H7 (cell line): ENCODE measurements at places on chromosomes 12 and 14. TPM values are rescaled to one million over a fixed set of nuclear protein-coding genes. Genes with fewer than 3 reads are reported as not detected.

The ACSS3 gene
- total RNA-seq: 15.3 and 18.3 TPM in 2 replicates

The MIP gene
- total RNA-seq: not detected in 2 replicates

The AVPR1A gene
- total RNA-seq: 0.03 TPM in 1 of 2 replicates, not detected in the other

The CD4 gene
- total RNA-seq: 0.66 and 0.81 TPM in 2 replicates

The SLC22A17 gene
- total RNA-seq: 32.9 and 37.2 TPM in 2 replicates

GRCh38 chr12:16949371-16949770 lies 343.4 kb upstream of the LMO3 start:
- no peak for DNase-seq

- peak; percentile 65 for DNase-seq
These were observed 24.0 kb downstream of the CCDC38 start for GRCh38 chr12:95918194-95918993.

- no peak for DNase-seq
These were observed 186.8 kb downstream of the FUT8 start for GRCh38 chr14:65599375-65599774.

DNA sequence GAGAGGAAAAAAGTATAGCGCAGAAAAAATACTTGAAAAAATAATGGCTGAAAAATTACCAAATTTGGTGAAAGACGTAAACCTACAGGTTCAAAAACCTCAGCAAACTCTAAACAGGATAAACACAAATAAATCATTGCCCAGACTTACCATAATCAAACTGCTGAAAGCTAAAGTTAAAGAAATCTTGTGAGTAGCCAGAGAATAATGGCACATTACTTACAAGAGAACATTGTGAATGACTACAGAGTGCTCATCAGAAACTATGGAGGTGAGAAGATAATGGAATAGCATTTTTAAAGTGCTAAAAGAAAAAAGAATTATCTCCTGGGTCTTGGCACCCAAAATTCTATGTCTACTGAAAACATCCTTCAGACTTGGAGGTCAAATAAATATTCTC lies 36.0 kb downstream of the ATF1 start:
- no peak for DNase-seq

DNA sequence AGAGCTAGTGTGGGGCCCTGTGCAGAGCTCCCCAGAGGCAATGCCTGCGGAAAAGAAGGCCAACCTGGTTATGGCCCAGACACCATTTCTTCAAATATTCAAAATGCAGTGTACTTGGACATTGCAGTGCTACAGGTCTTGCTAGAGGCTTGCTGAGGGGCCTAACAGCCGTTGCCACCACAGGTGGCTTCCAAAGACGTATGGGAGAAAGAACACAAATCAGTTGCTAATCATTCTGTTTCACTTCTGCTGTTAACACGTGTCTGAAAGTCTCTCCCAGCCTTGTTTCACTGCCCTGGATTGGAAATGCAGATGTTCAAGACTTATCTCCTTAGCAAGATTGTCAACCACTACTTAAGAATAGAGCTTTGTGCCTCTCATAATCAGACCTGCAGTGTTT lies 925.9 kb downstream of the GALC start:
- DNase-seq: no peak

DNA sequence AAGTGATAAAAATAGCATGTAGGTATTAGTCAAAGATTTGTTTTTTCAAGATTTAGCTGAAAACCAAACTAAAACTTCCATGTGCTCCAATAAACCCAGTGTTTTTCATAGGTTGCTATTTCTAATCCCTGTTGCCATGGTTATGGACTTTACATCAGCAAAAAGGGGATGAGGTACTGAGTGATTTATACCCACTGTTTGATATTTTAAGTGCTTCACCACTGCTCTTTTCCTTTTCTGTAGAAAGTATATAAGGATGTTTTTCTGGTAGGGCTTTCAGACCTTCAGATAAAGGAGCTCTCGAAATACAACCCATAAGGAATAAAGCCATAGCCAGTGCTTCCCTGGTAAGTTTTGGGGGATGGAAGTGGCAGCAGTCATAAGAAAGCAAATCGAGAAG lies at the start of gene OTOGL:
TSS of gene OTOGL (plus strand) at position 279 of the 400 bp plus-strand sequence. CDS start 109,895 bp downstream, outside the sequence.
- DNase-seq: no peak

DNA sequence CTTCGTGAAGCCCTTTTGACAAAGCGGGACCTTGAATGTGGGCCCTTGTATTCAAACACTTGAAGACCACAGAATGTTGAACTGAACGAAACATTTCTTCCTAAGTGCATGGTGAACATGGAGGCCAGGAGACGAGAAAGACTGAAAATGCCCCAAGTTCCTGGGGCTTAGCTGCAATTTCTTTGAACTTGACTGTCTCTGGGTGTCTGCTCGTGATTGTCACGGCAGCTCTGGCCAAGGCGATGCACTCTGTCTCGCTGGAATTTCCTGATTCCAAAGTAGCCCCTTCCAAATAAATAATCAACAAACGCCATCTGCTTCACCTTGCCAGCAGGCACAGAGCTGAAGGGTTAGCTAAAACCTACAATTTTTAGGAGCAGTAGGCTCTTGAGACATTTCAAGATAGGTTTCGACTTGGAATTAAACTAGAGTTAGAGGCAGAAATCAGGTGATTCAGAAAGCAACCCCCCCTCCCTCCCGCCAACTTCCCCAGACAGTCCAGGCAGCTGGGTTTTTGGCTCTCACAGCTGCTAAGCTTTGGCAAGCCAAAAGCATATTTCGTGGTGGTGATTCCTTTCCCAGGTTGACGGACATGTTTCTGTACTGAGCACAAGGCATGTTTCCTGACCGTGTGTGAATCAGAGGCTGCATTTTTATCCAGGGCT lies 13.5 kb upstream of the IRF2BPL start:
- DNase-seq: no peak

DNA sequence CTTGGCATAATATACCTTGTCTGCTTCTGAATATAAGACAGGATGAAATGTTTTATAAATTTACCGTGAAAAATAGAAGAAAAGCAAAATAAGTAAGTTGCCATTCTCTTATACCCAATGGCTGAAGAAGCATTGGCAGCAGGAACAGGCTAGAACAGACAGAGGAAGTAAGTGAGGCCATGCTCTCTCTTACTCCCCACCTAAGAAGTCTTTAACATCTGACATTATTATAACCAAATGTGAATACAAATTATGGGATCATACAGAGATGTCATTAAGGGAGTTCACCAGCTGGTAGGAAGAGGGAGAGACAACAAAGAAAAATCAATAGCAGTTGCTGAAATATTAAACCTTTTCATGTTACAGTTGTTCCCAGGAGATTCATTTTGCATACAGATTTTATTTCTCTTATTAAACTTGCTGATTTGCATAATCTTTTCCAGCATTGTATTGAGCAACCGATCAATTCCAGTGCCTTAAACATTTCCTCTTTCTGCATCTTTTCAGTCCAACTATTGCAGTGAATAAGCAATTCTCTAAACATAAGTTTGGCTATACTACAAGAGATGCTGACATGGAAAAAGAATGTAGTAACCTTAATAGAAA lies 270.6 kb downstream of the SLC6A15 start:
- no peak for DNase-seq

DNA sequence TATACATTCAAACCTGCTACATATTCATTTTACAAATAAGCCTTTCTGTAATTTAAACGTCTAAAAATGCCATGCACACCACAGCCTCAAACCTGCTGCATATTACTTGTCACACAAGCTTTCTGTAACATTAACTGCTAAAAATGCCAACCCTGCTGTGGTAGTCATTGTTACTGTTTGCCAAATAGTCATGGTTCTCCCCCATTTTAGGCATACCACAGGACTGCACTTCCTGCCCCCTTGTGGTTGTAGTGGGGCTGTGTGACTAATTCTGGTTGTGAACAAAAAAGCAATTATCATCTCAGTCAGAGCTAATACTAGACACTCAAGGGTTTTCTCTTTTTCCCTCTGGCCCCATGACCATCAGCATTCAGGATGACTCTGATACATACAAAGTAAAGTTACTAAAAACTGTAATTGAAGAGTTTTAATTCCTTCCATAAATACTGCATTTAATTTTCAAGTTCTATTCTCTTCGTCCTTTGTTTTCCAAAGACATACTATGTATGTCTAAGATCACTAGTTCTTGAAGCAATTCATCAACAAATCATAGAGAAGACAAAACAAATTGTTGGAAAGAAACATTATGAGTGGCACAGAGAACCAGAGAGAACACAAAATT lies 5.7 kb upstream of the SLC35F4 start:
- peak; percentile 44 for DNase-seq

DNA sequence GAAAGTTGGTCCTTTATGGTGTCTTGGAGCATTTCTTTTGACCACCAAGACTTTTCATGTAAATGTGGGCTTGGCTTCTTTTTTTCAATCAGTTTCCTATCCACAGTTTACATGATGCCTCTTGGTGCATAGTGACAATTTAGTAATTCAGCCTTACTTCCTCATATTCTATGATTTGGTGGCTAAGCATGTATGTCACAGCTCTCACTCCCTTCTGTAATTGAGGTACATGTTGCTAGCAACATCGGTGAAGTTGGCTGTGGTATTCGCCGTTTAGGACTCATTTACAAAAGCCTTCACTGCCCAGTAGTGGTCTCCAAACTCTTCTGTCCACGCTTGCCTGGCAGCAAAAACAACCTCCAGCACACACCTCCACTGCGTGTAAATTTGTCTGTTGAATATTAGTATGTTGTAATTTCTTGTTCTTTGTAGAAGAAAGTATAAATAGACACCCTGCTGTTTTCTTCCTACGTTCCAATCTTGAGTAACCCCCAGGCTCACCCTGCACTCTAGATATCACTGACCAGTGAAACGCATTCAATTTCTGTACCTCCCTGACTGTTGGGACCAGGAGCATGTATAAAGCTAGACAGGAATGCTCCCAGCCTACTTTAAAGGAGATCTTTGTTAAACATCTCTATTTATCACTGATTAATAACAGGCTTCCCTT lies 90.4 kb downstream of the PPP2R5C start:
- DNase-seq: no peak

GRCh38 chr12:65895759-65896656 lies 71.7 kb downstream of the HMGA2 start:
- DNase-seq: no peak

DNA sequence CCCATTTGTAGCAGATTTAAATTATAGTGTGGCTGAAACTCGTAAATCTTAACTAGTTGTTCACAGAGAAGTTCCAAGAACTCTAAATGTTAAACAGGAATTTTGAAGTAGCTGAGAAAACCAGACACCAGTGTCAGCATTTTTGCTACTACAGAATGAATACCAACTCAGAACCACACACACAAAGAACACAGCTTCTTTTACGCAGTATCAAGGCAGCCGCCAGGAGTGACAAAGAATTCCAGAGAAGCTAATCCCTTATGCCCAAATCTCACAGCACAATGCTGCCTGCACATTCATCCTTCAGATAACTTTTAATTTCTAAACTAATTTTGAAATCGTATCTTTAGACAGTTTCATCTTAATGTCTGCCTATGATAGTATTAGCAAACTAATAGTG lies 37.4 kb downstream of the SLC6A15 start:
- no peak for DNase-seq

GRCh38 chr12:575948-576614 lies 87.2 kb downstream of the NINJ2 start:
- peak; percentile 98 for DNase-seq

DNA sequence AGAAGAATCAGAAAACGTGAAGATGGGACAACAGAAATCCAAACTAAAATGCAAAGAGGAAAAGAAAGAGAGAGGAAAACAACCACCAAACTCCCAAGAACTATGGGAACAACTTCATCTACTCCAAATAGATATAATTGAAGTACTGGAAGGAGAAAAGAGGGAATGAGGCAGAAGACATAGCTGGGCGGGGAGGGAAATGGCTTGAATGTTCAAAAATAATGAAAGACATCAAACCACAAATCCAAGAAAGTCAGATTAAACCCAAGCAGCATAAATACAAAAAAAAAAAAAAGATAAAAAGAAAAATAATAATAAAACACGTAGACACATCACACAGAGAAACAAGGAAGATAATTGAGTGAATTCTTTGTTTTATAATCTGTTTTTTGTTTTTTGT lies 12.3 kb upstream of the HSP90B1 start:
- no peak for DNase-seq
